ENCODE measurements at places on chromosomes 2 and 18.

GRCh38 chr18:48663931-48664847, 125.4 kb downstream of the CTIF start:
- no peak for DNase-seq

DNA sequence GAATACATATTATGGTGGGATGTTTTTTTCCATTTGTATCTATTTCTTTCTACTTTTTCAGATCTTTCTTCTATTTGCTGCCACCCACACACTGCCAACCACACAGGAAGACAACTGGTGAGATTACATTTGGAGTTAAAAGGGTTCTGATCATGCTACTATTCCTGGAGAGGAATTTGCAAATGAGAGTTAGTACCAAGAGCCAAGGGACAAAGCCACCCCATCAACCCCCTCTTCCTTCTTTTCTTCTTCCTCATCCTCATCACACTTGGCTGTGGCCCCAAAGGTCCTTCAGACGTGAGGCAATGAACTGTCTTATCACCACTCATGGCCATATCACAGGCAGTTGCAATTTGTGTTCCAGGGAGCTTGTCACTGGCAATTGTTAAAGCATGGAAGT, 215.6 kb upstream of the SLC14A2 start:
- DNase-seq, result no peak

- DNase-seq, result peak; percentile 16
Observed at GRCh38 chr2:102020596-102021170, 28.9 kb downstream of the IL1R2 start.

DNA sequence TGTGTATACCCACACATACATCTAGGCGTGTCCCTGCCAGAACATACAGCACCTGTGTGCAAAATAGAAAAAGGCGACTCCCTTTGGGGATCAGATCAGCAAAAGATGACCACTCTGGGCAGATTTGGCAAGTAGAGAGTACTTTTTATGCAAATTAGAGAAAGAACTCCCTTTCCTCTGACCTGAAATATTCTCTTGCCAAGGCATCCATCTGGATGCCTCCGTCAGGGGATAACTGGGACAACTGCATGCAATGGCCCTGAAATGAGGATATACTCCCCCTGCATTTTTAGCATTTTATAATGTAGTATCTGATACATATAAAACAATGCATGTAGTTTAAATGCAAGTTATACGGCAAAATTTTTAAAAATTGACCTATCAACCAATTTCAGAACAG, 247.7 kb downstream of the ICOS start:
- DNase-seq, result peak; percentile 54

GRCh38 chr18:12628706-12629702, 28.9 kb downstream of the SPIRE1 start:
- DNase-seq, result no peak

DNA sequence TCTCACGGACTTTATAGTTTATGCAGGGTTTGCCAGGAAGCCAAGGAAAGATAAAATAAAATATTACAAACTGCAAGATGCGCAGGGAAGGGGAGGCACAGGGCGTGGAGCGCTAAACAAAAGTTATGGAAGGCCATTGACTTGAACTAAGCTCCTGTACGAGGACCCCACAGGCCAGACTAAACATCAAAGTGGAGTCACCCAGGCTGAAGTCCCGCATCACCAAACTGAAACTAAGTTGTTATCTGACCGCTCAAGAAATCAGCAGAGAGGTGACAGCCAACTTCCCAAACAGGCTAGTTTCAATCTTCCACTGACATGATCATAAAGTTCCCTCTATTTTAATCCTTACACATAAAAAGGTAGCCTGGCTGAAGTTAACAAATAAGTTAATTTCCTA, 90.5 kb upstream of the YWHAQ start:
- DNase-seq, result no peak

- peak; percentile 36 for DNase-seq
Observed at GRCh38 chr18:8998481-8999217, 103.8 kb upstream of the NDUFV2 start.

- no peak for DNase-seq
Observed at GRCh38 chr18:72232644-72233043, 311.5 kb downstream of the CBLN2 start.

GRCh38 chr2:157733263-157733662, 104.6 kb upstream of the ACVR1C start:
- DNase-seq, result no peak

GRCh38 chr18:395456-396250, 104.8 kb downstream of the COLEC12 start:
- DNase-seq, result no peak

DNA sequence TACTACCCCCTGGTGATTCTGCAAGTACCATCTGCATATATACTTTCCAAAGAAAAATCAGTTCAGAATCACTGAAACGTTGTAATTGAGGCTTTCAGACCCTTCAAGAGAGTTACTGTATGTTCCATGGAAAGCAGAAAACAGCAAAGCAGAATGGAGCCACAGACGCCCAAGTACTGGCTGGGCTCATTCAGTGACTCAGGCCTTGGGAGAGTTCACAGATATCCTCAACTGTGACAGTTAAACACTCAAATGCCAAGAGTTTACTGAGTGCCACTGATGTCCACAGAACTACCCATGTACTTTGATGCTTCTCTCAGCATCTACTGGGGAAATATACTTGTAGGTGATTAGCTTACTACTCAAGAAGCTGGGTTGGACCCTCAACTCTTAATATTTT, 303.4 kb downstream of the TCF4 start:
- no peak for DNase-seq

- no peak for DNase-seq
Observed at GRCh38 chr2:133004623-133005022, 334.6 kb upstream of the LYPD1 start.

- no peak for DNase-seq
Observed at GRCh38 chr2:64405581-64406406, 48.2 kb upstream of the LGALSL start.

- no peak for DNase-seq
Observed at GRCh38 chr2:133802409-133803039, 234.3 kb upstream of the NCKAP5 start.

GRCh38 chr2:211455216-211455841, 898.9 kb downstream of the CPS1 start:
- peak; percentile 45 for DNase-seq

DNA sequence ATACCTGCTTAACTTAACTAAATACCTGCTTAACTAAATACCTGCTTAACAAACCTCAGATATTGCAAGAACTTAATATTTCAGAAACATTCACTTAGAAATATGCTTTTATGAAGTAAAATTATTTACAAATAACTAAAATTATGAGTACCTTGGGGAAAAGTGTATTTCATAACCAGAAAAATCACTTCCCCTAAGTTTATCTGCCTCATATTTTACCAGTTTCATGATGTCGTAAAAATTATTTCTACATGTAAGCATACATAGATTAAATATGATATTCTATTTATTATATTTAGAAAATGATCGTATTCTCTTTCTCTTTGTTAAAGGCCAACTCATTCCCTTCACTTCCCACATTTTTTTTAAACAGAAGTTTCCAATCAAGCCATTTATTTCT, 41.5 kb upstream of the DSC1 start:
- DNase-seq, result no peak

GRCh38 chr18:46413684-46414083, 243.3 kb downstream of the LOXHD1 start:
- DNase-seq, result no peak

- no peak for DNase-seq
Observed at GRCh38 chr2:232903989-232904388, 33.9 kb downstream of the SNORC start.

DNA sequence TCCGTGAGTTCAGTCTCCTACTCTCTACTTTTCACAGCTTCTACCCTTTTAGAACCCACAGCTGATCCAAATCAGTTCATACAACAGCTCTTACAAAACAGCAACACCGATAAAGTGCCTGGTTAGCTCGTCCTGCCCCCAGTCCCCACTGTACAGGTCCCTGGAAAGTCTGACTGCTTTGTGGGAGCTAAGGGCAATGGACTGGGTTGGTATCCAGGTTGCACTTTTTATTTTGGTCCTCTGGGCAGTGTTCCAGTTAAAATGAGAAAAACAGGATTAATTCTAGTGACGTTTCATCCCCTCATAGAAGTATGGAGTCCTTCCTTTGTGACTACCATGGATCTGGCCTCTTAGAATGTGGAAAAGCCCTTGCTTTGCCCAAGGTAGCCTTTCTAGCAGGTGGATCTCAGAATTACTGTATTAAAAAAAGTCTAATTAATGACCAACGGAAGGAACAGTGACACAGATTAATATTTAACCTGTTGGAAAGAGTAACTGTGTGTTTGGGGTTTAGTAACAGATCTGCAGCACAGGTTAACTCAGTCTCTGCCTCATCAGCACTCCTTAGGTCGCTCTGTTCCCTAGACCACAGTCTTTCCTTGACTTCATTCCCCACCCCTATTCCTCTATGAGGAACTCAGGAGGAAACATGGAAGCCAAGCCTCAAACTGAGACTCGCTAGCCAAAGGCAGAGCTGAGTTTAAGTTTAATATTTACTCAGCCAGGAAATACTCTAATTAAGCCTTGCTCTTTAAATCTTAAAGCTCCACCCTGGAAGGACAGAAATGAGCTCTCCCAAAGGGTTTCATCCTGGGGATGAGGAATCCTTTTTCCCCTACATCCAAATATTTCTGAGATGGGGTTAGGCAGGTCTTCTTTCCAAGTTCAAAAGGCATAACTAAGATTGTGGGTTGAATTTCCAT, 52.8 kb upstream of the ITGA6 start:
- DNase-seq, result no peak

- no peak for DNase-seq
Observed at GRCh38 chr2:16729335-16729734, 63.7 kb upstream of the CYRIA start.

GRCh38 chr2:85390941-85391669, 19.1 kb downstream of the CAPG start:
- peak; percentile 50 for DNase-seq

GRCh38 chr18:49300538-49300937, 159.9 kb downstream of the DYM start:
- DNase-seq, result no peak

DNA sequence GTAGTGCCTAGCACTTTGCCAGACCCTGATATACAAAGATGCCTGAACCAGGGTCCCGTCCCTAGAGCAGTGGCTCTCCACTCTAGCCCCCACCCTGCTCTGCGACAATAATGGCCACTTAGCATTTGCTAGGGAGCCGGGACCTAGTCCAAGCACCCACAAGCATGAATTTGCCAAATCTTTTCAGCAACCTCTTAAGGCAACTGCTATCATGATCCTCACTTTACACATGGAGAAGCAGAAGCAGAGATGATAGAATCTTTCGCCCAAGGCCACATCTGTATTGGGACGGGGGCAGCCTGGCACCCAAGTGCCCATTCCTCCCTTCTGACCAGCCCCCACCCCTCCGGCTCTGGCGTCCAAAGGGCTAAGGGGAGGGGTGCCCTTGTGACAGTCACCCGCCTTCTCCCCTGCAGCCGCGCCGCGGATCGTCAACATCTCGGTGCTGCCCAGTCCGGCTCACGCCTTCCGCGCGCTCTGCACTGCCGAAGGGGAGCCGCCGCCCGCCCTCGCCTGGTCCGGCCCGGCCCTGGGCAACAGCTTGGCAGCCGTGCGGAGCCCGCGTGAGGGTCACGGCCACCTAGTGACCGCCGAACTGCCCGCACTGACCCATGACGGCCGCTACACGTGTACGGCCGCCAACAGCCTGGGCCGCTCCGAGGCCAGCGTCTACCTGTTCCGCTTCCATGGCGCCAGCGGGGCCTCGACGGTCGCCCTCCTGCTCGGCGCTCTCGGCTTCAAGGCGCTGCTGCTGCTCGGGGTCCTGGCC, 13.0 kb downstream of the SIGLEC15 start:
- no peak for DNase-seq

GRCh38 chr18:9849407-9850283, 36.1 kb upstream of the TXNDC2 start:
- no peak for DNase-seq

DNA sequence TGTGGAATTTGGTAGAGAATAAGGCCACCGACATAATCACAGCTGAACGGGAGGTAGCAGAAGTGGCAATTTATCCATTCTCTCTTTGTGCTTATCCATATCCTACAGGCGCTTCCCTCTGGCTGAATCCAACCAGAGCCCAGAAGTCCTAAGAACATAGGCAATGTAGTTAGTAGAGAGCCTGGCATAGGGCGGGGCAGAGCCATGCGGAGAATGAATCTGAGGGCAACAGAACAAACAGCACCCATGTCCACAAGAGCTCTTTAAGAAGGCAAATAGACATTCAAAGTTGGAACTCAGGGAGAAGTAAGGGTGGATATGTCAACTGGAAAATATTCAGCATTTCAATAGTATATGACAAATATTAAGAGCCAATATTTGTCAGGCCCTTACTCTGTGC, 305.9 kb upstream of the VWC2L start:
- DNase-seq, result no peak

DNA sequence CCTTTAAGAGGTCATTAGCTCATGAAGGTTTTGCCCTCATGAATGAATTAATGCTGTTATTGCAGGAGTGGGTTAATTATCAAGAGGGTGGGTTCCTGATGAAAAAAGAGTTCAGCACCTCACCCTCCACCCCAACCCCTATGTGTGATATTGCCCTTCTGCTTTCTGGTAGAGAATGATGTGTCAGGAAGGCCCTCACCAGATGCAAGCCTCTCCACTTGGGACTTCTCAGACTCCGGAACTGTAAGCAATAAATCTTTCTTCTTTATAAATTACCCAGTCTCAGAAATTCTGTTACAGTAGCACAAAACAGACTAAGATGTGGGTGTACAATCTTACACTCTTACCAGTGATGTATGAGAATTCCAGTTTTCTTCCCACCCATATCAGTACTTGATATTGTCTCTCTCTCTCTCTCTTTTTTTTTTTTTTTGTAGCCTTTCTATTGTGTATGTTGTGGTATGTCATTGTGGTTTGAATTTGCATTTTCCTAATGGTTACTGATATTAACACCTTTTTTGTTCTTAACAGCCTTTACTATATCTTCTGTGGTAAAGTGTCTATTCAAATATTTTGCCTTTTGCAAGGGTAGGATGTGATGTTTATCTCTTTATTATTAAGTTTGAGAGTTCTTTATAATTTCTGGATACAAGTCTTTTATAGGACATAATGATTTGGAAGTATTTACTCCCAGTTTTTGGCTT, 10.4 kb upstream of the MAP2 start:
- DNase-seq, result no peak

- DNase-seq, result no peak
Observed at GRCh38 chr2:5007596-5007995, 684.6 kb upstream of the SOX11 start.

DNA sequence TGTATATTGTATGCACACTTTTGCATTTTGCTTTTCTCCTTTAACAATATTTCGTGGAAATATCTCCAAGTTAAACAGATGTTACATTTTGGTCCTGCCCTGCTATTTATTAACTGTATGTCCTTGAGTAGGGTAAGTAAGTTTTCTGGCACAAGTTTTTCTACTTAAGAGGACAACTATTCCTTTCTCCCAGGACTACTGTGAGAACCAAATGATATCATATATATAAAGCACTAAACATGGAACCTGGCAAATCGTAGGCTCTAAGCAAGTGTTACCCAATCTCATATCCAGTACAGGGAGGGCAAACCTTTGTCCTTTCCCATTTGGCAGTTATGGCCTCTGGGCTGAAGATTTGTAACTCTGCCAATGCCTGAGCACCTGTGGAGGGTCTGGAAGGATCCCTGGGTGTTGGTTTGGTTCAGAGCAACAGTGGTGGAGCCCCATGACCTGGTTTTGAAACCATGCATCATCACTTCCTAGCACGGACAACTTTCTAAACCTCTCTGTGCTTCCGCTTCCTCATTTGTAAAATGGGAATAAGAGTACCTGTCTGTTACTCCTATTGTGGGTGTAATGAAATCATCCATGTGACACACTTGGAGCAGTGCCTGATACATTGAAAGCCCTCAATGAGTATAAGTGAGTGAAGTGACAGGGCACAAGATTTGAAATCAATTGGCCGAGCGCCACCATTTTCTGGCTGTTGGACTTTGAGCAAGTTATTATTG, 28.3 kb upstream of the ICOS start:
- DNase-seq, result no peak
